ENCODE measurements at places on chromosomes 4 and X.

DNA sequence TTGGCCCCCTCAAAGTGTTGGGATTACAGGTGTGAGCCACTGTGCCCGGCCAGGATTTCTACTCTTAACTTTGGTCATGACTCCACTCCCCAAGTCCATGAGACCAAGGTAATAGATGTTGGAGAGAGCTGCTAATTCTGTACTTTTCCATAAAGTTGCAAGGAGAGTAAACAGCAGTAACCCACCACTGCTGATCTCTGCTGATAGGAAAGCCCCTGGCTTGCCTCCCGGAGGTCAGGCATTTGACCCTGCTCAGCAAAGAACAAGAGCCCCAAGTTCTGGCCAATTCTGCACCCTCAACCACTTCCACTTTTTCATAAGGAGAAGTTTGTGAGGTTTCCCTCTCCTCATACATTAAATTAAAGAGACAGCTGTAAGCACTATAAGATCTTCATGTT, 143.0 kb downstream of the RASL11B start:
- DNase-seq: no peak

DNA sequence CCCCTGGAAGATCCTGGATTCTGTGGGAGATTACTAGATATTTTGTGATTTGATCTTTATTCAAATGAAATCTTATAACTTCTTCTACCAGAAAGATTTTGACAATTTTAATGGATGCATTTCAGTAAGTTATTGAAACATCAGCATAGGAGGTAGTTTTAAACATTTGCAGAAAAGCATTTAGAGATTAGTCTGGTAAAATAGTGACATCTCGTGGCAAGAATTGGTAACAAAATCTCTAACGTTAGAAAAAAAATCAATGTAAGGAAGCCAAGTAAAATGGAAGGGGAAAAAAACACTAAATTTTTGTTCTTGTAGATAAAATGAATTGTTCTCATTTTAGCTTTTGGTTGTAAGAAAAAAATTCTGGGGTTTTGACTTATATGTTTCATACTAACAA, 73.3 kb downstream of the TASL start:
- DNase-seq: no peak

DNA sequence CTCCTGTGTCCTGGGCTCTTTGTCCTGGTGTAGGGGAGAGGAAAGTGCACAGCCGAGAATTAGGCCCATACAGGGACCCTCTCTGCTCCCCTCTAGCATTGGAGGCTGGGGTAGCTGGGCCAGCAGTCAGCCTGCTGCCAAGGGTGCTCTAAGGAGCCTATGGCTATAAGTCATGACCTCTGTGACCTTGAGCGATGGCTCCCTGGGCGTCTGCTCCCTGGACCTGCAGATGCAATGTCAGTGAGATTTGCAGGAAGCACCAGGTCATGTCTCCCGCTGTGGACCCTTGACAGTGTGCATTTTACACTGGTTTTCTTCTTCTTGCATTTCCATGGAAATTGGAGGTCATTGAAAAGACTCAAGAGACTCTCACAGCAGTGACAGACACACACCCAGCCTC, 234.1 kb upstream of the PSAPL1 start:
- no peak for DNase-seq

GRCh38 chr4:122625156-122625555, 4.3 kb upstream of the IL21 start:
- no peak for DNase-seq

DNA sequence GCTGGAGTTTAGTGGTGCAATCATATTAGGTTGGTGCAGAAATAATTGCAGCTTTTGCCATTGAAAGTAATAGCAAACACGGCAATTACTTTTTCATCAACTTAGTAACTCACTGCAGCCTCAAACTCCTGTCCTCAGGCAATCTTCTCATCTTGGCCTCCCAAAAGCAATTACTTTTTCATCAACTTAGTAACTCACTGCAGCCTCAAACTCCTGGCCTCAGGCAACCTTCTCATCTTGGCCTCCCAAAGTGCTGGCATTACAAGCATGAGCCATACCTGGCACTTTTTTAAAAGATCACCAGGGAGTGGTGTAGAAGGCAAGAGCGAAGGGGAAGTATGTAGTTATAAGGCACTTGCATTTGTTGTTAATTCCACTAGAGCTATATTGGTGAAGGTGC, 491.1 kb upstream of the ADGRL3 start:
- DNase-seq: no peak

GRCh38 chr4:151783867-151784266, 23.1 kb upstream of the GATB start:
- no peak for DNase-seq

GRCh38 chrX:54090880-54091279, 46.6 kb upstream of the PHF8 start:
- no peak for DNase-seq

DNA sequence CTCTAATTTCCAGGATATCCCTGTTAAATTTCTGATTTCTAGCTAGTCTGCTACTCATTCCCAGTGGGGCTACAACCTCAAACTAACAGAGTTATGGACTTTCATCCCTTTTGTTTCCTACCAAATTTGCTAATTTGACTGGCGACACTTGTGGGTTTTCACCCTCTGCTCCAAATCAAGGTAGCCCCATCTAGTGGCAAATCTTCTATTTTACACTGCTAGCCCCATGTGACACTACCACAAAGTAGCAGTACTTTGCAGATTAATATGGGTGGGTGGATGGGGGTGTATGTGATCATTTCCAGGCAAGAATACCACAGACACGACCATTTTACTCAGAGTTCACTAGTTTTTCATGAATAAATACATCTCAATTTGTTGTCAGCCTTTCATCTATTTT, 150.3 kb downstream of the MSL3 start:
- DNase-seq: no peak

GRCh38 chrX:149032449-149032848, 472.7 kb downstream of the IDS start:
- DNase-seq: no peak

GRCh38 chr4:158710814-158711213, 12.4 kb downstream of the PPID start:
- DNase-seq: no peak

DNA sequence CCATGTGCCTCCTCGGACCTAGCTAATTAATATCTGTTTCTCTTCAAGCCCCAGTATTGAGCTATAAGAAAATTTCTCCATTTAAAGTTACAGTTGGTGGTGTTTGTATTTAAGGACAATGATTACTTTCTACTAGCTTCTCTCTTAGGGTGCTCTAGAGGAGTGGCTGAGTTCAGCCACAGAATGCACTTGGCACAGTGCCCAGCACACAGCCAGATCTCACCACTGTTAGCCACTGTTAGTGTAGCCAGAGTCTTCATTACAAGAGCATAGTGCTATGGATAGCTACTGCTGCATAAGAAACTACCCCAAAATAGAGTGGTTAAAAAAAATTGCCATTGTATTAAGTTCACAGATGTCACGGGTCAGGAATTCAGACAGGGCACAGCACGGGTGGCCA, 421.3 kb downstream of the BCOR start:
- DNase-seq: no peak

DNA sequence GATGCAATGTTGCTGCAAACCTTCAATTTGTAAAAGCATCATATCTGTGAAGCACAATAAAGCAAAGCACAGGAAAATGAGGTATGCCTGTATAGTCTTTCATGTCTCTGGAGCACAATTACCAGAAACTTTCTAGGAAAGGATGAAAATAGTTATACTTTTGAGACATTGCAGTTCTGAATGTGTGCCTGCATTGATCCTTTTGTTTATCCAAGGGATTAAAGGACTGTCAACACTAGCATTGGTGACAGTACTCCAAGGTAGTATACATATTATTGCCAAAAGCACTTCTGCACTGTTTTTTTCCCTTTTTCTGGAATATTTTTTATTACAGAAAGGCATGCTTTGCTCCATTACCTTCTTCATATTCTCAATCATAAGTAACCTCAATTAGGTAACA, 476.0 kb downstream of the GABRG1 start:
- DNase-seq: no peak

DNA sequence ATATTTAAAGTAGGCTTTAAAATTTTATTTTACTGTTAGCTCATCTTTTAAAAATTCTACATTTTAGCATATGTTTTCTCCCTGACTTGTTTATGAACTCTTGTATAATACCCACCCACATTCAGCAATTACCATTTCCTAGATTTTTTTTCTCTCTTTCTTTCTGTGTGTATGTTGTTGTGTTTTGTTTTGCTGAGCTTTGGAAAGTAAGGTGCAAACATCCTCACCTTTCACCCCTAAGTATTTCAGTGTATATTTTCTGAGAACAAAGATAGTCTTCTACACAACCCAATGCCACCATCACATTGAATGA, 18.8 kb downstream of the GRPR start:
- DNase-seq: no peak

- no peak for DNase-seq
Measured at GRCh38 chrX:94097868-94098267, 423.9 kb downstream of the FAM133A start.

- no peak for DNase-seq
Measured at GRCh38 chr4:137124278-137124932, 407.9 kb downstream of the PCDH18 start.

DNA sequence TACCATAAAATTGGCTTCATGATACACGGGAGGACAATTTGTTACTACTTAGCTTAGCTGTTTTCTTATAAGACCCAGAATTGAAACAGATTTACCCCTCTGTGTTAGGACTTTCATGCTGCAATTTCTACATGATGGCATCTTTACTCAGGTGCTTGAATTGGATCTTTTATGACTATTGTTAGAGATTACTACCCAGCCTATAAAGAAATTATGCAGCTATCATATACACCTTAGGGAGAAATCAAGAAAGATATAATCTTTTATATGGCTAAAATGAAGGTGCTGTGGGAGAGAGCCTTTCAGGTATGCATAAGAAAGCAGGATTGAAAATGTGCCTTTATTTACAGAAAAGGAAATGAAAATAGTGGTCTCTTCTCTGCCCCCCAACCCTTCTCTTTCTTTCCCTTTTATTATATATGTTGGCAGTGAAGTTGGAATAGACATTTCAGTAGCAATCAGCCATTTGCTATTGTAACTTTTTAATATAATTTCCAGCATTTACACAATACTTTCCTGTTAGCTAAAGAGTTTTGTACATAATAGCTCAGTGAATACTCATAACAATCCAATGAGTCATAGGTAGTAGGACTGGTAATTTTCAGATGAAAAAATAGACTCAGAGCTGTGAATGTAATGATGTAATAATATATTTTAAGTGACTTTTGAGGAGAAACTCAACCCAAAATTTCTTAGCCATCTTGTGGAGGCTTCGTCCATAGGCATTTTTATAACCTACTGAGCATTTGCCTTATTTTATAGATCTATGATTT, 311.8 kb downstream of the ADGRL3 start:
- no peak for DNase-seq

DNA sequence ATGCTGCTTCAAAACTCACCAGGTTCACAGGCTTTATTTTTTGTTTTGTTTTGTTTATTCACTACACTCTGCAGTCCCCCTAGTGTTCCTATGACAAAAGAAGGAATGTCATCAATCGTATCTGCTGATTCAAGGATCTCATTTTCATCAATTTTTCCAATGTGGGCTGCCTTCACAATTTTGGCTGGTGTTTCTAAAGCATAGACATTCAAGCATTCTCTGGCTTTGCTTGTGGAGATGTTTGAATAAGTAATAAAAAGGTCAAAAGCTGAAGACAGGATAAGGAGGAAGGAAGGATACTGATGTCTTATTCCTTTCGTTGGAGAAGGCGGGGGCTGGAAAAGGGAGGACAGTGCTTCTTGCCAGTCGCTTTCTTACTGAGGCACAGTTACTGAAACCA, 12.2 kb upstream of the KCNIP4 start:
- DNase-seq: no peak

DNA sequence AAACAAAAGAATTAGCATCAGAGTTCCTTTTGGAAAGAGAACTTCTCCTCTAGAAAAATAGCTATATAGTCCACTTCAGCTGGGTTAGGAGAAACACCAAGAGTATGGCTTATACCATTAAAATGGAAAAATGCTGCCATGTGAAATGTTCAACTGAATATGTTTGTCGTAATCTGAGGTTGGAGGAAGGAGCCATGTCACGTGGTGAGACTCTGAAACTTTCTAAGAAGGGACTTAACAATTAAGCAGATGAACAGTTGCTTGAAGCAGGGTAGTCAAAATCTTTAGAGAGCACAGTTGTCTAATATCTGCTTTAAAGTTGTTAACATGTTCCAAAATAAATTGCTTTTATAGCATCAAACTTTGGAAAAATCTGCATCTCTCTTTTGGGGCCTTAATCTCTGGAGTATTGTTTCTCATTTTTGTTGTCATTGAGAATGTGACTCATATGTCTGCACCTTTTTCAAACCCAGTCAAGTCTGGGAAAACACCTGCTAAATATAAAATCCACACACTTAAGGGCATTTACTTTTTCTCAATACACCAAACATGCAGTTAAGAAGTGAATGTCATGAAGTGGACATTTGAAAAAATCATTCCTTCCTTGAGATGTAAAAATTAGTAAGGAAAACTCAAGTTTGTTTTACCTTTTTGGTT, 168.8 kb upstream of the PDE5A start:
- DNase-seq: no peak

DNA sequence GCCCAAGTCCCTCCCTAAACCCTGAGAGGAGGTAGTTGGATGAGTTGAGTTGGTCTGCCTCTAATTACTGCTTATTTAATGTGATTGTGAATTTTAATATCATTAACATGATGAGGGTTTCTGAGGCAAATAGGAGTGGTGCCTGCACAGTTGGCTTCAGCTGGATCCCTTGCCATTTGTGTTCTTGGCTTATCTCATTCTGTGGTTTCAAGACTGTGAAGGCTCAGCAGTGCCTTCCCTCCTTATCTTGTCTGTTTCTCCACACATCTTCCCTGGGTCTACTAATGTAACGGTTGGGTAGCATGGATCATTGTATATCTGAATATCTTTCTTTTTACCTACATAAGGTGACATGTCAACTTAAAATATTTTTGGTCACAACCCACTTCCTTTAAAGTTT, 1.6 kb upstream of the SLC10A4 start:
- DNase-seq: no peak

GRCh38 chr4:119971431-119972084, 95.1 kb downstream of the MAD2L1 start:
- DNase-seq: no peak

GRCh38 chr4:155795991-155796390, 37.2 kb downstream of the GUCY1B1 start:
- DNase-seq: no peak

DNA sequence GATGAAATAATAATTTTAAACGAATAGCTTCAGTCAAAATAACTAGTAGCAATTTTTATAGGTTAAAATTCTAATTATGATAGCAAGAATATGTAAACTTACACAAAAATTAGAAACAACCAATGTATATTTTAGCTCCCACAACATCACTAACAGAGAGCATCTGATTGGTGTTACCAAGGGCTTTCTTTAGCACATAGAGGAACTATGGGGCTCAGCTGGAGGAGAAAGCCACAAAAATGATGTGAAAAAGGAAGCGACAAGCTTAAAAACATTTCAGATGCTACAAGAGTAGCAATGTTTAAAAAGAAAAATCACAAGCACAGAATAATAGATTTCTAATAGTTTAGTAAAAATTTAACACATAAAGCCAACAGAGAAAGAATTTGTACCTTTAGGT, 56.3 kb downstream of the ATP8A1 start:
- no peak for DNase-seq

Data from T-helper 17 cell (primary cell).